ENCODE measurements at places on chromosomes 16 and 17.

GRCh38 chr17:62757500-62757951, 50.6 kb downstream of the MARCHF10 start:
- DNase-seq = no peak

DNA sequence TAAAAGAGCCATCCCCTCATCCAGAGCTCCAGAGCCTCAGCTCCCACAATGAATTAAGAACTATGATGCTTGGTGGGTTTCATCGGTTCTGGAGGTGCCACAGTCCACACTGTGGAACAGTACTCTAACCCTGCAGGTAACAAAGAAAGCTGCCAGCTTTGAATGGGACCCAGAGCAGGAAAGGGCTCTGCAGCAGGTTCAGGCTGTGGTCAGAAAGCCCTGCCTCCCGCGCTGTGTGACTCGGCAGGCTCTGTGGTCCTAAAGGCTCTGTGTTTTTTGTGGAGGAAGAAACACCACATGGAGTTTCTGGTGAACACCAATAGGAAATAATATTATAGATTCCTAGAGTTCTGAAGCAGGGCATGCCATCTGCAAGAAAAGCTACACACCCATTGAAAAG, 32.5 kb downstream of the MRPS23 start:
- DNase-seq = no peak

- DNase-seq = peak; percentile 91
Measured at GRCh38 chr17:42132941-42133340, 10.3 kb downstream of the HSPB9 start.

- peak; percentile 42 for DNase-seq
Measured at GRCh38 chr17:2412561-2413021, 11.7 kb upstream of the MNT start.

DNA sequence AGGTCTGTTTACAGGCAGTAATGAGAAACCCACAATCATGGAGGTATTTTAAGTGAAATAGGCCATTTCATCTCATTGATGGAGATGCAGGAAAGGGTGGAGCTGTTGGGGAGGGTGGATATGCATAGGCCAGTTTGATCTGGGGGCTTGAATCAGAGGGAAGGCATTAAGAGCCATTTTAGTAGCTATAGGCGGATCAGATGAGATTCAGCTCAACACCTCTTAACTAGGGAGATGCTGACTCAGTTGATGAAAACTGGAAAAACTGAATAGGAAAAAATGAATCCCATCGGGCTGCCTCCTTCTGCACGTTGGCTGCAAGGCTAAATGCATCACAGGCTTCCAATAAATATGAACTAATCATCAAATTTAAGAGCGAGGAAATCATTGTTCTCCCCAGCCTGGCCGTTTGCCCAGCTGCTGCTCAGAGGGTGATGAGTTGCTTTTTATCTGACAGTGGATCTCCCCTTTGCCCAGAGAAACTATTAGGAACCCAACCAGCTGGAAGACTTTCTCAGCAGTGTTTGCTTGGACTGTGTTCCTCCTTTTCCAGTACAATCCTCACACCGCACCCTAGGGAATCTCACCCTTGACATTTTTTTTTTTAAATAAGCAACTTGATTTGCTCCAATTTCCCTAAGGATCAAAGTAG, 149.6 kb downstream of the SOX9 start:
- DNase-seq = no peak

GRCh38 chr16:84999200-84999599, 12.1 kb downstream of the ZDHHC7 start:
- peak; percentile 38 for DNase-seq

DNA sequence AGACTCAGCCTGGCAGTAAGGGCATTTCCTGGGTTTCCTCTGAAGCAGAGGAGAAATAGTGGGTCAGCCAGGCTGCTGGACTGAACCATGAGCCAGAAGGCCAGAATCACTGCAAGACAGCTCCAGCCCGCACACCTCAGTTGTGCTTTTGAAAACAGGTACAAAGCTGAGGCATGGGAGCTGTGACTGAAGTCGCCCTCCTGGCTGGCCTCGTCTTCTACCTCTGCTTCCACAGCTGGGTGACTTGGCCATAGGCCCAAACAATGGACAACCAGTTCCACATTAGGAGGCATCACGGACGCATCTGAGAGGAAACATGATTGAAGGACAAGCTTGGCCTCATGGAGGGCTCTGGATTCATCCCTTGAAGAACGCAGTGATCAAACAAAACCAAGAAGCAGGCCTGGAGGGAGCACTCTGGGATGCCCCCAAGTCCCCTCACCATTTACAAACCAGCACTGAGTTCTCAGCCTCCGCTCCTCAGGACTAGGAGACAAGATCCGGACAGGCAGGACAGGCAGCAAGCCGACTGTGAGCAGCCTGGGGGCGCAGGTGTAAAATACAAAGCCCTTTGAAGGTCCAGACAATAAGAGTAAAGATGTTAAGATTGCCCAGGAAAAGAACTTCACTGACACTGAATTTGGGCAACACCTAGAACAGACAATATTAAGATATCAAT, 68.7 kb downstream of the N4BP1 start:
- no peak for DNase-seq

DNA sequence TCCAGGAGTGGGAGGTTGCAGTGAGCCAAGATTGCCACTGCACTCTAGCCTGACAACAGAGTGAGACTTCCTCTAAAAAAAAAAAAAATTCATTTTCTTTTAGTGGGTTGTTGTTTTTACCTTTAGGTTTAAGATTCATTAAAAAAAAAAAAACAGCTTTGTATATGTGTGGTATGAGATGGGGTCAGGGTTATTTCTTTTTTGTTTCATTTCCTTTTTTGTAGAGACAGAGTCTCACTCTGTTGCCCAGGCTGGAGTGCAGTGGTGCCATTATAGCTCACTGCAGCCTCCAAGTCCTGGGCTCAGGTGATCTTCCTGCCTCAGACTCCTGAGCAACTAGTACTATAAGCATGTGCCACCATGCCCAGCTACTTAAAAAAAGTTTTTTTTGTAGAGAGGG, 47.0 kb downstream of the BCAS3 start:
- DNase-seq = no peak

DNA sequence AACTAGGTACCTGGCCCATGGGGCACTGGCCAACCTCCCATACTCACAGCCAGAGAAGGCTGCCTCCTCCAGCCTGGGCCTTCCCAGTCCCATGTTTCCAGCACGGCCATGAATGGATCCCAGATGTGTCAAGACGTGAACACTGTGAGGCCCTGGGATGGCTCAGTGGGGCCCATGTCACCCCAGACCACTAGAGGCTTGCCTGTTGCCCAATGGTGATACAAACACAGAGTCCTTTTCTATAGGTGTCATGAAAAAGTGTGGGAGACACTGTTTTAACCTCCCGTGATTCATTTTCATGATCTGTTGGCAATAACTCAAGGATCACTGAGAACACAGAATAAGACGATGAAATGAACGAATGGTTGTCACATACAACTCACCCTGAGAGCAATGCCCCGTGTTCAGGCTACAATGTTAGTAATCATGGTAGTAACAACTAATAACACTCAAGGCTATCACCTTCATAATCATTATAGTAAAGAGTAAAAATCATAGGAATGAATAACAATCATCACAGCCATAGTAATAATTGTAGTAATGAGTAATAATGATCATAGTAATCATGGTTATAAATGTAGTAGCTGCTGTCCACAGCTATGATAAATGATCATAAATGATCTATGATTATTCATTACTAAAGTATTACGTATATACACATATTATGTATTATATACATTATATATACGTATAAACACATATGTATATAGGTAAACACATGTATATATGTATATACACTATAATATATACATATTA, 64.0 kb downstream of the DYNLRB2 start:
- DNase-seq = no peak

DNA sequence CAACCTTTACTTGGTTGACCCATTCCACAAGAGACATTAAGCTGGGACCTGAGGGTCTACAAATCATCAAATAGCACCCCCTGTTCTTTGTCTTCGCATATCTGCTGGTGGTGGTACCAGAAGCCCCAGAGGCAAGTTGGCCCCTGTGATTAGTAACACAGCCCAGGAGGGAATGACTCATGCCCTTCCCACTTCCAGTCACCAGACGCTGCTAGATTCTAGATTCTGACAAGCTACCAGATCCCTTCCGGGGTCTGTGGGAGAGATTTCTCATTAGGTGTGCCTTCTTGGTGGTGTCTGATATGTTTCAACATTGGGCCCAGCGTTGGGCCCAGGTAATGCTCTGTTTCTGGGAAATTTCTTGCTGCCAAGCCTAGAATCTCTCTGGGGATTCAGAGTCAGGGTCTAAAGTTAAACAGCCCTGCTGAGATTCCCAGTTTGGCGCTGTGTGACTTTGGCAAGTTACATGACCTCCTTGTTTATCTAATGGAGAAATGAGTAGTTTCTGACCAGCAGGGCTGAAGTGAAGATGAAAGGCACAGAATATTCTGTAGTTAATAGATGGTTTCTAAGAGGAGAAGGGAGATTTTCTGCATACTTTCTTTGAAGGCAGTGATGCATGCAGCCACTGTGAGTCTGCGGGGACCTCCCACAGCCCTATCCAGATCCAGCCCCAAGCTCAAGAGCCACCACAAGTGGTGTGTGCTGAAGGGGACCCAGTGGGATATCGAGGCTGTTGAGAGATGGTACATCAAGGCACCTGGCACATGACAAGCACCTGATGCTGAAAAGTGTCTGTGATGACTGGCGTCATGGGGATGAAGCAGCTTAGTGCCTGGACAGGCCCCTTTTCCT, 3.9 kb downstream of the TRPV2 start:
- peak; percentile 94 for DNase-seq

GRCh38 chr16:3774156-3774767, 56.9 kb upstream of the TRAP1 start:
- no peak for DNase-seq

DNA sequence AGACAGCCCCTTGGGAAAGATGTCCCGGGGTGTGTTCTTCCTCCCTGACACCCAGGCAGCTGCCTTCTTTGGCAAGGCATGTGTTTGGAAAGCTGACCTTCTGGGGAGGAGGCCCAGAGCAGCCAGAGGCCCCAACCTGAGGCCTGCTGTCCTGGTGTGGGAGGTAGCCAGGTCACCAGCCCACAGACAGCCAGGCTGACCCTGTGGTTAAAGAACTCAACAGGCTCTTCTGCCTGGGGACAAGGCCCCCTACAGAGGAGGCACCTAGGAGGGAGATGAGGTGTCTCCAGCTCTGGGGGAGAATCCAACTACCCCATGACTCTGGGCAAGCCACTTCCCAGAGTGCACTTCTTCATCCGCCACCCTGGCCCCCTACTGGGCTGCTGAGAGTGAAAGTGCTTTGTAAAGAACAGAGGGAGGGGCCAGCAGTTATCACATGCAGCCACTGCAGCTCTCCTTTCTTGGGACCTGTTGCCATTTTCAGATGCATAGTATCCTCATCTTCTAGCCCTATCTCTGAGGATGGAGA, 13.1 kb upstream of the SREBF1 start:
- DNase-seq = peak; percentile 52

- DNase-seq = no peak
Measured at GRCh38 chr17:67759355-67760171, 41.8 kb downstream of the NOL11 start.

GRCh38 chr17:78219396-78220150, 5.5 kb downstream of the BIRC5 start:
- DNase-seq = no peak

- DNase-seq = no peak
Measured at GRCh38 chr17:49829026-49829425, 18.8 kb downstream of the TAC4 start.

GRCh38 chr16:62404842-62405611, 368.8 kb upstream of the CDH8 start:
- DNase-seq = no peak

DNA sequence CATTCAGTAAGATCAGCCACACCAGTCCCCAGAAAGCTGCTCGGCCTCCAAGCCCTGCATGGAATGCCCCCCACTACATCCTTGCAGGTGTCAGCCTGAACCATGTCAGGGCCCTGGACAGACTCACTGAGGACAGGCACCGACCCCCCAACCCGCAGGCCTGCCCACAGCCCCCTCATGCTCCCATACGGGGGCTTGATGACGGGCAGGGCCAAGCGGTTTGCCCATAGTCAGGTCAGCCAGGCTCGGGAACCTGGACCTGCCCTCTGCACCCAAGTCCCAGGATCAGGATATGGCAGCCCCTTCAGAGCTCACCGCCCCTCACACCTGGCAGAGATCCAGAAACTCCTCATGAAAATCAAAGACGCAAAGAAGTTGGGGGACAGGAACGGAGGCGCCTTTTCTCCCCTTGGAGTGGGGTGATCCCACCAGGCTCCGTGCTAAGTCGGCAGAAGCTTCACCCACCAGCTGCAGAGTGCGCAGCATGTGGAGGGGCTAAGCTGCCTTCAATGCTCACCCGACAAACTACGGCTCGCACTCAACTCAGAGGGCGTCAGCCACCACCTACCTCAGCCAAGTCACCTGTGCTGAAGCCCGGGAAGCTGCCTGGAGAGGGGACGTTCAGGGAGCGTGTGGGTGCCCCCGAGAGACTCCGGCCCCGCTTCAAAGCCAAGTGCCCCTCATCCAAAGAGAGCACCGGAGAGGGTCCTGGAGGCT, 26.5 kb downstream of the GNPTG start:
- no peak for DNase-seq

DNA sequence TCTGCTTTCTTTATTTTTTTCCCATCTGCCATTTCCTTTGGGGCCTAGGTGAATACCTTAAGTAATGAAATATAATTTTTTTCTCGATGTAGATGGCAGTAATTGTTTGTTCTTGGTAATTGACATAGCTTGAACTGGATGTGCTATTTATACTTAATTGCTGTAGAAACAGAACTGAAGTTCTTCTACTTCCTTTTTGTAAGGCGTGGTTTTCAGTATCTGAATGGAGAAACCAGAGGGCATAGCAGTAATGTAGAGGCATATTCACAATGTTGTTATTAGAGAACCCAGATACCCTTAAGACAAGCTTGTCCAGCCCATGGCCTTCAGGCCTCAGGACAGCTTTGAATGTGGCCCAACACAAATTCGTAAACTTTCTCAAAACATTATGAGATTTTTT, 16.4 kb downstream of the ATP6V0A1 start:
- no peak for DNase-seq

DNA sequence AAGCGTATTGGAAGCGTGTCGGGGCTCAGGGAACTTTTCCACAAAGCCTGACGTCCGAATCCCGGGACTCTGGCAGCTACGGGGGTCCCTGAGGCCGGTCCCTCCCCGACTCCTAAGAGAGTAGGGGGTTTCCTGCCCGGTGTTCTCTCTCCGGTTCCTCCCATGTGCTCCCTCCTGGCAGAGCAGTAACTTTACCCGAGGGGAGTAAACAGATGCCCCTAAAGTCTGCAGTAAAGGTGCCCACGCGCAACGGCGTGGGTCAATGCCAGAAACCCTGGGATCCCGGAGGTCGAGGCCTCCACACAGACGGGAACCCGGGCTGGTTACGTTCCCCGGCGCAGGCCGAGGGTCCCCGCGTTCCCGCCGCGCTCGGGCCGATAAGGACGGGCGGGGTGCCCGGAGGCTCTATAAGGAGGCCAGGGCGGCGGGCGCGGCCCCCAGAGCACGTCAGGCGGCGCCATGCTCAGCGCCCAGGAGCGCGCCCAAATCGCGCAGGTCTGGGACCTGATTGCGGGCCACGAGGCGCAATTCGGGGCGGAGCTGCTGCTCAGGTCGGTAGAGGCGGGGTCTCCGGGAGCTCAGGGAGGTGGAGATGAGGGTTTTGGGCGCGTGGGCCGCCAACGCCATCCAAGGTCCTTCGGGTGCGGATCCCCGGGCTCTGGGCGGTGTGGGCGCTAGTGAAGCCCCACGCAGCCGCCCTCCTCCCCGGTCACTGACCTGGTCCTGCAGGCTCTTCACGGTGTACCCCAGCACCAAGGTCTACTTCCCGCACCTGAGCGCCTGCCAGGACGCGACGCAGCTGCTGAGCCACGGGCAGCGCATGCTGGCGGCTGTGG, at the start of gene HBM:
Gene HBM (plus strand): TSS at position 440 of the 836 bp plus-strand sequence. CDS start 20 bp downstream, at position 460.
- no peak for DNase-seq
